Memory B cell (primary cell): ENCODE measurements at places on chromosomes 6 and 20.

- no peaks in the 10 kb centered on the region for H3K4me1 ChIP-seq
- no peaks in the 10 kb centered on the region for H3K27me3 ChIP-seq
- DNase-seq: no peak
- H3K36me3 ChIP-seq: no peaks in the 10 kb centered on the region
- no peak overlapping the region for H3K4me3 ChIP-seq
These were observed 592.3 kb downstream of the PHF3 start for GRCh38 chr6:64227863-64228262.

DNA sequence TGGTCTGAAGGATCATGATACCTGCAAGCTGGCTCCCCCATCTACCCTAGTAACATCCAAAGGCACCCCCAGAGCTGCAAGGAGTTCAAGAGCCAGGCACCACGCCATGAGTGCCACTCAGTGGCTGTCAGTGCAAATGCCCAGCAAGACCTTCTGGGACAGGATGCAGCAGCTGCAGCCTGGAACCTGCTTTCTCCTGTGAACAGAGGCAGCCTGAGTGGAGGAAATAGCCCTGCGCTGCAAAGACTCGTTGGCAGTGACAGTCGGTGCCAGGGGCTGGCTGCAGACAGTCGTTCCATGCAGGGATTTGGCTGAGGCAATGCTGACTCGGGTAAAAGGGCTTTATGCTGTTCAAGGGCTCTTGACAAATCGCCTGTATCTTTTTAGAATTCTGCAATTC, 15.7 kb upstream of the SSTR4 start:
- H3K27me3 ChIP-seq: no peaks in the 10 kb centered on the region
- no peak for DNase-seq
- H3K4me3 ChIP-seq: no peak overlapping the region
- H3K36me3 ChIP-seq: no peaks in the 10 kb centered on the region

DNA sequence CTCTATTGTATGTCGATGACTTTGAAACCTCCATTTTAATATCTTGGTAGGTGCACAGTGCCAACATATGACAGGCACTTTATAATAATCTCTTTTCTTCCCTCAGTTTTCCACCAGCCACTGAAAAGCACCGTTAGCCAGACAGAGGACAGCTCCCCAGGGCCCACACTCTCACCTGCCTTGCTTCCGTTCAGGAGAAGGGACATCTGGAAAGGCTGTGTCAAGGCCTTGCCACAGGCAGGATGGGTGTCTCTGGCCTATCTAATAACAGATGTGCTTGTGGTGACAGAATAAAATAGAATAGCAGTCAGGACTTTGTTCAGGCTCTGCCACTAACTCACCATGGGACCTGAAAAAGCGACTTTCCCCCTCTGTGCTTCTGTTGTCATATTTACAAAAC, 75.5 kb upstream of the CCDC167 start:
- peaks cover 3% of the 10 kb centered on the region for H3K27me3 ChIP-seq
- no peak overlapping the region for H3K27ac ChIP-seq
- peaks cover 6% of the 10 kb centered on the region for H3K4me1 ChIP-seq

- H3K36me3 ChIP-seq: peaks cover 5% of the 10 kb centered on the region
- H3K27ac ChIP-seq: no peak overlapping the region
- no peaks in the 10 kb centered on the region for H3K27me3 ChIP-seq
- H3K4me3 ChIP-seq: no peak overlapping the region
These were observed 70.7 kb upstream of the NCOA3 start for GRCh38 chr20:47430862-47431588.

- no peaks in the 10 kb centered on the region for H3K36me3 ChIP-seq
- H3K27me3 ChIP-seq: peaks cover 9% of the 10 kb centered on the region
- H3K27ac ChIP-seq: no peak overlapping the region
- no peak for DNase-seq
- peaks cover 3% of the 10 kb centered on the region for H3K4me1 ChIP-seq
These were observed 59.6 kb upstream of the AFDN start for GRCh38 chr6:167766986-167767714.

DNA sequence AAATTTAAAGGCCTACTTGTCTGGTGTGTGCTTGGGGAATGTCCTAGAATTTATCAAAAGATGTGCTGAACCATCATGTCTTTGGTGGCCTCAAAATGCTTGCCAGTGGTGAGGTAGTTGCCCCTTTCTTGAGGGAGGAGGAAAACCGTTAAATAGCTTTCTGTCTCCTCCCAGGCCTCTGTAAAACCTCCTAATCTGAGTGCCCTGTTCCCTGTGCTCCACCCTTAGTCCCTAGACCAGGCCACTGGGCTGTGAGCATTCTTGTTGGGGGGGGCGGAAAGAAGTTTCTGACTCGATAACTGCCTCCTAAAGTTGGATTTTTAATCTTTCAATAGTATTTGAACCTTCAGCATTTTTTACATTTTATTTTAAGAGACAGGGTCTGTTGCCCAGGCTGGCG, 23.1 kb downstream of the JARID2 start:
- no peak for DNase-seq
- H3K4me1 ChIP-seq: peaks cover 68% of the 10 kb centered on the region
- H3K27ac ChIP-seq: no peak overlapping the region
- no peaks in the 10 kb centered on the region for H3K36me3 ChIP-seq
- H3K4me3 ChIP-seq: no peak overlapping the region

DNA sequence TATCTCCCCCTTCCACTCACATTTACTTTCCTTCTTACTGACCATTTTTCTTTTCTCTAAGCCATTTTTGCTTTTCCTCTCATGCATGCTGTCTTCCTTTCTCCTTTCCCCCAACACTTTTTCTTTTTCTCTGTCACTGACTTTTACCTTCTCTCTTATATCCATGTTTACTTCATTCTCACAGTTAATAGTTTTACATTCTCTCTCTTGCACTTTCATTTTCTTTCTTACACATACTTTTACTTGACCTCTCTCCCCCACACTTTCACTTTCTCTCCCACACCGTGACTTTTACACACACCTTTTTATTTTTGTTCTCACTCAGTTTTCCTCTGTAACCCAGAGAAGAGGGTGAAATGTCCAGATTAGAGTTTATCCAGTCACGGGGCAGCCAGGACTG, 636.3 kb downstream of the PTPRT start:
- H3K36me3 ChIP-seq: no peaks in the 10 kb centered on the region
- no peaks in the 10 kb centered on the region for H3K27me3 ChIP-seq
- H3K27ac ChIP-seq: no peak overlapping the region
- no peak for DNase-seq

- peaks cover 6% of the 10 kb centered on the region for H3K36me3 ChIP-seq
- peak overlapping the region; percentile 51 for H3K4me3 ChIP-seq
- no peaks in the 10 kb centered on the region for H3K27me3 ChIP-seq
- peak overlapping the region; percentile 83 for H3K27ac ChIP-seq
- peaks cover 14% of the 10 kb centered on the region for H3K4me1 ChIP-seq
These were observed 140.7 kb downstream of the ESR1 start for GRCh38 chr6:151948002-151948743.

DNA sequence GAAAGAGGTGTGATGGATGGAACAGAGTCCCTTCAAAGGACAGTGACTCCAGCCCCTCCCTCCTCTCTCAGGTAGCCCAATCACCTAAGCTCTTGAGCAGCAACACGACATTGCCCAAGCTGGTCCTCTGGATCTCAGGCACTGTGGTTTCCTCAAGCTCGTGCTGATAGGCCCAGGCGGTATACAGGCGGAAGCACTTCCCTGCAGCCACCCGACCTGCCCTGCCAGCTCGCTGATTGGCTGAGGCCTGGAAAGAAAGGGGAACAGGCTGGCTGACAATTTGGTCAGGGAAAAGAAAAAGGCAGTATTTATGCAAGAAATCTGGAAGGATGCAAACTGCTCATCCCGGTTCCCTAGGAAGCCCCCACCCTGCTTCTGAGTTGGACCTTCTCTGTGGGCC, 9.6 kb downstream of the C6orf136 start:
- H3K27ac ChIP-seq: no peak overlapping the region
- H3K36me3 ChIP-seq: peaks cover 43% of the 10 kb centered on the region
- H3K4me3 ChIP-seq: no peak overlapping the region
- H3K27me3 ChIP-seq: no peaks in the 10 kb centered on the region
- no peaks in the 10 kb centered on the region for H3K4me1 ChIP-seq
- no peak for DNase-seq

- H3K27me3 ChIP-seq: no peaks in the 10 kb centered on the region
- peaks cover 30% of the 10 kb centered on the region for H3K4me1 ChIP-seq
- H3K4me3 ChIP-seq: no peak overlapping the region
- no peak overlapping the region for H3K27ac ChIP-seq
These were observed 30.6 kb downstream of the MAP3K4 start for GRCh38 chr6:161021998-161022743.

DNA sequence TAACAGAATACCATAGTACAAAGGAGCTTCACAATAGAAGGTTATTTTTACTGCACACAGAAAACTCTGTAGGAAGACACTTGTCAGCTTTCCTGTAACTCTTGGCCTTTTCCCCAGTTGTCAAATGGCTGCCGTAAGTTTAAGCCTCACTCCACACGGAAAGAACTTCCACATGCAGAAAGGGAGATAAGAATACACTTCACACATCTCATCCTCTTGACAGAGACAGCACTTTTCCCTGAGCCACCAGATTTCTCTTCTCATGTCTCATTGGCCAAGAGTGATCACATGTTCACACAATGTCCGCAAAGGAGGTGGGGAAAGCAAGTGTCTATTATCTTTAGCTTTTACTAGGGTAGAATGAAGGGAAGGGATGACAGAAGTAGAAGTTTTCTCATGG, 540.7 kb downstream of the HAO1 start:
- no peak for DNase-seq
- no peaks in the 10 kb centered on the region for H3K36me3 ChIP-seq
- no peaks in the 10 kb centered on the region for H3K4me1 ChIP-seq
- H3K27me3 ChIP-seq: no peaks in the 10 kb centered on the region

GRCh38 chr6:170095273-170095981, 195.5 kb downstream of the DLL1 start:
- H3K27me3 ChIP-seq: peaks cover 12% of the 10 kb centered on the region
- no peak overlapping the region for H3K27ac ChIP-seq
- no peak overlapping the region for H3K4me3 ChIP-seq
- peaks cover 4% of the 10 kb centered on the region for H3K4me1 ChIP-seq

DNA sequence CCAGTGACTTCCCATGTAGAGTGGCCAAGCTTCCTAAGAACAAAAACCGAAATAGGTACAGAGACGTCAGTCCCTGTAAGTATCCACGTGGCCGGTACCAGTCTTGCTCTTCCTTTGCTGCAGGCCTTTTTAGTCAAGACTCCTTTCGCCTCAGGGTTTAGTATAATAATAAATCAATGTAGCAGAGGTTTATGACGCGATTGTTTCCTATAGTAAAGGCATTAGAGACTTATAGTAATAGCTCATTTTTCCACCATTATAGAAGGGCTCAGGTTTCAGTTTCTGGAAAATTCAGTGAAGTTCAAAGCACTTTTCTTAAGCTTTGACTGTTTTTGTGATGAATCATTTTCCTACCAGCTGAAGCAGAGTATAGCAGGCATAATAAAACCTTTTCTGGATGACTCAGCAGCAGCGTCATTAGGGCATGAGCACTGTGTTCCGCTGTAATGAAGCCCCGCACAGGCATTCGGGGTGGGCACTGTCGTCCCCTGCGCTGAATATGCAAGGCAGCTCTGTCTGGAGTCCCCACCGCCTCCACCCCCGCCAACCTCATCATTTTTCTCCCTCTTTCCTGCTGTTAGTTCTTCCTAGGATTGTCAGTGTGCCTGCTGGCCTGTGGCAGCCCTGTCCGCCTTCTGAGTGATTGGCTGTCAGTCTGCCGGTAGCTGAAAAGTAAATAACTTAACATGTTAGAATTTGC, 51.3 kb downstream of the PTPN1 start:
- peaks cover 29% of the 10 kb centered on the region for H3K36me3 ChIP-seq
- DNase-seq: no peak
- peak overlapping the region; percentile 79 for H3K27ac ChIP-seq
- H3K4me1 ChIP-seq: peaks cover 34% of the 10 kb centered on the region
- peak overlapping the region; percentile 16 for H3K4me3 ChIP-seq

- peaks cover 9% of the 10 kb centered on the region for H3K4me1 ChIP-seq
- no peak for DNase-seq
- H3K36me3 ChIP-seq: peaks cover 4% of the 10 kb centered on the region
- peak overlapping the region; percentile 98 for H3K4me3 ChIP-seq
- H3K27ac ChIP-seq: peak overlapping the region; percentile 97
These were observed 523 bp upstream of the COX7A2 start for GRCh38 chr6:75244063-75244584.

DNA sequence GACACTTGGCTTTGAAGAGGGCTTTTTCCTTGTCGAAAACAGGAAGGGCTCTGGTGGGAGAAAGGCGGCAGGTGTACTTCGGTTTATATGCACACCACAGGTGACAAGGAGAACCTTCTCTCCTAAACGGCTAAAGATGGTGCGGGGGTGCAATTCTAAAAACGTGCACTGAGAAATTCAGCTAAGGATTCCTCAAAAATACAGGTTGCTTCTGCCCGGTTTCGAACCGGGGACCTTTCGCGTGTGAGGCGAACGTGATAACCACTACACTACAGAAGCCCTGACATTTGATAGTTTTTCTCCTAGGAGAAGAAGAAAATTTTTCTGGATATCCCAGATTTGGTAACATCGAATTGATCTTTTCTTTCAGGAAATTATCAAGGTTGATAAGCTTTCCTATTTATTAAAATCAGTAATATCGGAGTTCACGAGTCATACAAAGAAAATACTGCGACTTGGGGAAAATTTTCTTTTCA, 32.0 kb downstream of the POM121L2 start:
- H3K27ac ChIP-seq: peak overlapping the region; percentile 48
- no peak overlapping the region for H3K4me3 ChIP-seq
- H3K27me3 ChIP-seq: peaks cover 24% of the 10 kb centered on the region
- H3K4me1 ChIP-seq: no peaks in the 10 kb centered on the region

- peaks cover 8% of the 10 kb centered on the region for H3K4me1 ChIP-seq
- H3K4me3 ChIP-seq: no peak overlapping the region
- no peak overlapping the region for H3K27ac ChIP-seq
- H3K36me3 ChIP-seq: peaks cover 1% of the 10 kb centered on the region
- no peak for DNase-seq
These were observed 10.0 kb downstream of the MBOAT1 start for GRCh38 chr6:20202324-20202658.

GRCh38 chr6:84739866-84740208, 24.6 kb downstream of the TBX18 start:
- H3K27me3 ChIP-seq: no peaks in the 10 kb centered on the region
- no peak for DNase-seq
- H3K4me3 ChIP-seq: no peak overlapping the region
- no peak overlapping the region for H3K27ac ChIP-seq

- peak overlapping the region; percentile 14 for H3K27ac ChIP-seq
- no peaks in the 10 kb centered on the region for H3K27me3 ChIP-seq
- H3K4me1 ChIP-seq: peaks cover 2% of the 10 kb centered on the region
- H3K4me3 ChIP-seq: no peak overlapping the region
- DNase-seq: no peak
- H3K36me3 ChIP-seq: peaks cover 32% of the 10 kb centered on the region
These were observed 36.9 kb upstream of the AVP start for GRCh38 chr20:3121271-3121911.

GRCh38 chr6:34027445-34027936, 118.4 kb downstream of the GRM4 start:
- H3K27ac ChIP-seq: no peak overlapping the region
- peak; percentile 68 for DNase-seq
- no peaks in the 10 kb centered on the region for H3K36me3 ChIP-seq
- peaks cover 9% of the 10 kb centered on the region for H3K4me1 ChIP-seq

GRCh38 chr6:37127961-37128862, 41.7 kb upstream of the PIM1 start:
- H3K36me3 ChIP-seq: no peaks in the 10 kb centered on the region
- DNase-seq: no peak
- H3K4me3 ChIP-seq: no peak overlapping the region
- H3K27me3 ChIP-seq: no peaks in the 10 kb centered on the region

GRCh38 chr6:101393829-101394251, 332 bp downstream of the GRIK2 start:
- no peak overlapping the region for H3K4me3 ChIP-seq
- no peaks in the 10 kb centered on the region for H3K36me3 ChIP-seq
- H3K27me3 ChIP-seq: peaks cover 11% of the 10 kb centered on the region
- no peaks in the 10 kb centered on the region for H3K4me1 ChIP-seq

- peaks cover 5% of the 10 kb centered on the region for H3K27me3 ChIP-seq
- H3K4me3 ChIP-seq: no peak overlapping the region
- DNase-seq: no peak
- no peaks in the 10 kb centered on the region for H3K36me3 ChIP-seq
- H3K27ac ChIP-seq: no peak overlapping the region
These were observed 136.0 kb upstream of the AHI1 start for GRCh38 chr6:135633573-135633972.
